ENCODE measurements at places on chromosomes 12 and 14.
A peak's percentile ranks its signal among the peaks of the same experiment; 100 is the strongest.

GRCh38 chr12:89173096-89173495 lies 179.2 kb downstream of the DUSP6 start:
- DNase-seq: no peak

GRCh38 chr12:58242796-58243630 lies 301.6 kb downstream of the ATP23 start:
- DNase-seq: no peak

DNA sequence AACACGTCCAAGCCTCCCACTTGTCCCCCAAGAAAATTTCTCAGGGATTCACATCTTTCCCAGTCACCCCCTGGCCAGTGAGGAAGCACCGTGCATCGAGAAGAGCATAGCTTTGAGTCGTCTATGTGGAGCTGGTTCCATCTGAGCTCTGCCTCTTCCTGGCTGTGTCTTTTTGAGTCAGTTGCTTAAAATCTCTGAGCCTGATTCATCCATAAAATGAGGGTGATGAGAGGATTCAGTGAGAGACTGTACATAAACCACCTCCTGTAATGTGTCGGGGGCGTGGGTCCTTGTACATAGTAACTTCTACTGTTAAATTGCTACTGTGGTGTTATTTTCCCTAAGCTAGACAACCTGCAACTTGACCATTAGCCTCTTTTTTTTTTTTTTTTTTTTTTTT lies 13.8 kb downstream of the CD9 start:
- no peak for DNase-seq

DNA sequence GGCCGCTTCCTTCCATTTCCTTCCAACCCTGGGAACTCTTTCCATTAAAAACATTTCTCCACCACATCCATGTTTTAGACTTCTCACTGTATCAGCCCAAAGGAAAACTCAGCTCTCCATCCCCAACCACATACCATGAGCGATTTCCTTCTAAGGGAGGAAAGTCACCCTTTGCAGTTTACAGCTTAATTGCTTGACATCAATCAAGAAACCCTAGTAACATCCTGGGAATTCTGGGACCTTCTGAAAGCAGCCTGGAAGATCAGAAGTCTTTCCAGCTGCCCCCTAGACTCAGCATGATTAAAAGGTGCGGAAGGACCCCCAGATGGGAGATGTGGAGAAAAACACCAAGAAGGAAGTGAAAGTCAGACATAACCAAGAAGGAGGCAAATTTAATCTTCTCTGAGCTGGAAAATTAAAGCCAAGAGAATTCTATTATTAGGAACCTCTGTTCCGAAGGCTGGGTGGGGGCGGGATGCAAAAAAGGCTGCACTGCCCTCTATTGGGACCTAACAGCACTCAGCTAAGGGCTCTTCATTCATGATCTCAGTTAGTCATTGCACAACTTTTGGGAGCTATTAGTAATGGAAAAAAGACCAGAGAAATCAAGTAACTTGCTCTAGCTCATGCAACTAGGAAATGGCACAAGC lies 73.3 kb upstream of the PLXNC1 start:
- peak; percentile 80 for DNase-seq

- no peak for DNase-seq
Observed at GRCh38 chr14:99055019-99055418, 217.0 kb downstream of the BCL11B start.

DNA sequence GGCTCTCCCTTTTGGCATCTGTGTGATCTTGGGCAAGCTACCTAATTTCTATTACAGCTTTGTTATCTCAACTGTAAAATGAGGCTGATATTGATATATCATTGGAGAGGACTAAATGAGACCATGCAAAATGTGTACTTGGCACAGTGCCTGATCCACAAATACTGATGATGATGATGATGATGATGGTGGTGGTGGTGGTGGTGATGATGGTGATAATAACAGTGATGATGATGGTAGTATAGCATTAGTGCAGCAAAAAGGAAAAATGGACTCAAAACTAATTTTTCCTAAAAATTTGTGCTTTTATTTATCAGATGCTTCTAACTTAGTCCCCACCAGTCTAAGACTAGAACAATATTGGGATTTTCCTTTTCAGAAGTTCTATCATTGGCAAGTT lies 70.7 kb downstream of the KCNMB4 start:
- DNase-seq: no peak
